ENCODE measurements at places on chromosomes 12 and 14. TPM values are rescaled to one million over a fixed set of nuclear protein-coding genes. Genes with fewer than 3 reads are reported as not detected.

DNA sequence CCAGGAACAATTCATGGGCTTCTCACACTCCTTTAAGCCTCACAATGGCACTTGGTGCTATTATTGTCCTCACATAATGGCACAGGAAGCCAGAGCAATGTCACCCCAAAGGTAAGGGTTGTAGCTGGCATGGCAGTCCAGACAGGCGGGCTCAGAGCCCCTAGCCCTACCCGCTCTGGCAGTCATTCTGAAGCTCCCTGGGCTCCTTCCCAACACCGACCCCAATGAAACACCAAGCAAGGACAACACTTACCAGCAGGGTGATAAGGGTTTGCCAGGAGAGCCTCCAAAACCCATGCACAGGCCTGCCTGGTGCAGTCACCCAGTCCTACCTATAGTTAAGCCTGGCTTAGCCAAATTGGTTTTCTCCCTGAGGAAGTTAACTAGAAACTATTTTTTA lies 30.8 kb downstream of the MAX start:
- DNase-seq: no peak

- DNase-seq: no peak
Observed at GRCh38 chr12:81080431-81080983, 2.6 kb downstream of the ACSS3 start.

FSCB gene
- total RNA-seq: 0.36 TPM

GRCh38 chr14:55451950-55452349 lies 11.5 kb upstream of the TBPL2 start:
- no peak for DNase-seq

SLC38A4 gene
- total RNA-seq: 0.31 TPM

DNA sequence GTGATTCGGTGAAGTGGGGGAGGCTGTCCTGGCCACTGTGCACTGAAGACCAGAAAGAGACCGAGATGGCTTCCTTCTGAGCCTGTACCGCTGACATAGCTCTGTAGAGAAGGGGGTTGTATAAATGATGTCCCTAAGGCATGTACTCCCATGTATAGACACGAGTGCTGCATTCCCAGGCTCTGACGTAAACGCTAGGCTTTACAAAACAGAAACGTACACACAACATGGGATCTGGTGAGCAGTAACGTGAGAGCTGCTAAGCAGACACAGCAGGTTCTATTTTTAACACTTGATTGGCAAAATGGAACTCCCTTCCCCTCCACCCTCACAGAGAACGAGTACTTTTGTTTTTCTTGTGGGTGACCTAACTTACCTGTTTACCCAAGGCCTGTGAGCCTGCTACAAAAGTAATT lies 35.9 kb downstream of the ACADS start:
- no peak for DNase-seq

BBOF1 gene
- 8.6 TPM for total RNA-seq

DNA sequence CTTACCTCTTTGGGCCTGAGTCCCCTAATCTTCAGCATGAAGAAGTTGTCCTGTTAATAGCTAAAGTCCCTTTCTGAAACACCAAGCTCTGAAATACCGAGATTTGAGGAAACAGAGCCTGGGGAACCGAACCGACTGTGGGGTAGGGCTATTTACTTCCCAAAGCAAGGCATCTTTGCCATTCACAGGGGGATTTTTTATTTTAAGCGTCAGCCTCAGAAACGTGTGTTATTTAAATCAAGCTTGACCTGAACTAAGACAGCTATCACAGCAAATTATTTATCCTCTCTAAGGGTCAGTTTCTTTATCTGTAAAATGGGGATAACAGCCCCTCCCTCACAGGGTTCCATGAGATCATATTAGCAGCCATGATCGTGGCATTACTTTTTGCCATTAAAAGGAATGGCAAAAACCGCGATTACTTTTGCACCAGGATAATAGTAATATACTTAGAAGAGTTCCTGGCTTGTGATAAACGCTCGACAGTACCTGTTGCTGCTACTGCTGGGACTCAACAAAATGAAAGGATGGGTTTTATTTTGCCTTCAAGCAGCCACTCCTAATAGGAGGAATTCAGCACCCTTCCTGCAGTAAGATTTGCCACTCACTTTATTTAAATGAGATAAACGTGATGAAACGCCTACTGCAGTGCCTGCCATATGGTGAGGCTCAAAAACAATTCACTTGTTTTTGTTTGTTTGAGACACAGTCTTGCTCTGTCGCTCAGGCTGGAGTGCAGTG lies 1.3 kb upstream of the CORO1C start:
- DNase-seq: no peak

LMNTD1 gene
- total RNA-seq: not detected

ITGB7 gene
- total RNA-seq: 33.4 TPM

ALX1 gene
- 0.22 TPM for total RNA-seq

BEGAIN gene
- total RNA-seq: 12.3 TPM

DNA sequence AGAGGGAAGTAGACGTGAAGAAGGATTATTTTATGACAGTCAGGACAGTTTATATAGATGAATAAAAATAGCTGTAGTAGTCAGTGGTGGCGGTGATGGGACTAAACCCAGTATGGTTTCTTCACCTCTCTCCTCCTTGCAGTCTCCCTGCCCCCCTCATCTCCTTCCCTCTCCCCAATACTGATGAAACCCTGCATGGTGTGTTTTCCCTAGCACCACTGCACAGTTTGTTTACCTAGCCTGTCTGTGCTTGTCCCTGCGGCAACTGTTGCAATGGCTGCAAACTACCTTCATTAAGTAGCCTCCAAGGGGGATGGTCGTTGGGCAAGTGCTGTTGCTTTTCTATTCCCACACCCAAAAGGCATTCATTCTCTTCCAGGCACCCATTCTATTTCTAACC lies 14.7 kb downstream of the PCBP2 start:
- DNase-seq: no peak

DNA sequence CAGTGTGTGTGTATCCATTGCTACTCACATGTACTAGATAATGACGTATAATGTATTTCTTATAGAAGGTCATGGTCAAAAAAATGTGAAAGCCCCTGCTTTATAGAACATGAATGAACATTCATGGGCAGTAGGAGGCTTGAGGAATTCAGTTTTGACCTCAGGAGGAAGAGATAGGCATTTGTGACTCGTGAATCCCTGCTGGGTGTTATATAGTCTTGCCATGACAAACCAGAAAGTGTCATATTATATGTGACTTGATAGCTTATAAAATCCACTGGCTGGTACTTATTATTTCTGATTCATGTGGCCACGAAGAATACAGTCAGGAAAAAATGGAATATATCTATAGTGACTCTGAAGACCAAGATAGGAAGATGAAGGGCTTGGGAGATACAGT lies 287.6 kb downstream of the CEP128 start:
- DNase-seq: no peak

KRT7 gene
- total RNA-seq: 4.0 TPM

- DNase-seq: no peak
Observed at GRCh38 chr14:94313991-94314655, 9.0 kb downstream of the SERPINA6 start.

DNA sequence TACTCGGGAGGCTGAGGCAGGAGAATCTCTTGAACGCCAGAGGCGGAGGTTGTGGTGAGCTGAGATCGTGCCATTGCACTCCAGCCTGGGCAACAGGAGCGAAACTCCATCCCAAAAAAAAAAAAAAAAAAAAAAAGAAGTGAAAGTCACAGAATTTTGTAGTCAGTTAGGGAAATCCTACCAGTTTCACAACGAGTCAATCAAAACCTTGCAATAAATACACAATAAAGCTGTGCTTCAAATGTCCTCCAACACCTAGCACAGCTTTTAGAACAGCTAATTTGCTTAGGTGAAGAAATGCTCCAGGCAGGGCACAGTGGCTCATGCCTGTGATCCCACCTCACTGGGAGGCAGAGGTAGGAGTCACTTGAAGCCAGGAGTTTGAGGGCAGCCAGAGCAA lies 112.8 kb upstream of the ATF7IP start:
- no peak for DNase-seq

- DNase-seq: no peak
Observed at GRCh38 chr14:24339284-24340151, at the start of gene RIPK3. TSS of gene RIPK3 (minus strand) at chr14:24339991. CDS start at chr14:24339826, 165 bp downstream.

DNA sequence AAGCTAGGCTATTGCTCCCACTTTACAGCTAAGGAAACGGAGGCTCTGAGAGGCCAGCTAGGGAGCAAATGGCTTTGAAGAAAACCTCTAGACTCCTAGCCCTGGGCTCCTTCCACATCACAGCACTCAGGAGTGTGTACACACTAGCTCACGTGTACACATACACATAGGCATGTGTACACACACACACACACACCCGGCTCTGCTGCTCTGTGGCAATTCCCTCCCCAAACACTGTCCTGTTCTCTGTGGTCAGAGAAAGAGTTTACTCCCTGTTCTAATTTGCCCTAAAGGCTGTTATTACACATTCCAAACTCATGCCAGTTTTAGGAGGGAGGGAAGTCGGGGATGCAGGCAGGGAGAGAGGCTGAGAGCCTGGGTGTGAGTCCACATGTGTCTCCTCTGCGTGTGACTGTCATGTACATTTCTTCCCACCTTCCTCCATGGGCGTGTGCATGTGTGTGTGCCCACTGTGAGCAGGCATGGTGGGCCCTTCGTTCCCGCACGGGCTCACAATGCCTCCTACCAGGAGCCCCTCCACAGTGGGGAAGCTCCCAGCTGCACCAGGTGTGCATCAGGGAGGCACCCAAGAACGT lies 14.2 kb downstream of the TRPV4 start:
- DNase-seq: no peak

GRCh38 chr14:32683679-32684078 lies 255.0 kb upstream of the NPAS3 start:
- DNase-seq: no peak

DNA sequence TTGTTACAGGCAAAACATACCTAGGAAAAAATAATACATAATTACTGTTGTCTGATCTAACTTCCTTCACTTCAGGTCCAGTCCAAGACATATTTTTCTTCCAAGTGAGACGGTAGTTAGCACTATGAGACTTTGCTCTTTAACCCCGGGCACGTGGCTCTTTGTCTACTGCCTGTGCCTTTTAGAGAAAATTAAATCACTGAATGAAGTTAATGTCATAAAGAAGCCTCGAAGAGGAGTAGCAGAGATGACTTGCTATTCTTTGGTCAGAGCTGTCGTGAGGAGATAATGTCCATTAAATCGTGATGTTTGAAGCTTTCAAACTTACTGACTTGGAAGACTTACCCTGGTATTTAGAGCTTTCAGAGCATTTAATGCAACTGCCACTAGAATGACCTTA lies 8.7 kb downstream of the TESPA1 start:
- DNase-seq: no peak

SERPINA9 gene
- not detected for total RNA-seq

LRFN5 gene
- 10.9 TPM for total RNA-seq

GRCh38 chr12:1179128-1179527 lies 188.1 kb downstream of the ERC1 start:
- no peak for DNase-seq

- DNase-seq: no peak
Observed at GRCh38 chr12:12217018-12217359, 49.9 kb downstream of the LRP6 start.

Measured in sciatic nerve (tissue), 2 donors.